Transverse colon (tissue), 4 donors: ENCODE measurements at places on chromosomes 4 and X.

- no peak overlapping the region for H3K27ac ChIP-seq
- no peak overlapping the region for H3K4me3 ChIP-seq
- no peaks in the 10 kb centered on the region for H3K4me1 ChIP-seq
- DNase-seq, result no peak
- H3K36me3 ChIP-seq, result no peaks in the 10 kb centered on the region
These were observed 63.3 kb downstream of the SEL1L3 start for GRCh38 chr4:25799522-25799921.

GRCh38 chrX:17706676-17707075 lies 30.6 kb upstream of the SCML1 start:
- no peaks in the 10 kb centered on the region for H3K27me3 ChIP-seq
- H3K27ac ChIP-seq, result no peak overlapping the region
- H3K4me3 ChIP-seq, result no peak overlapping the region

- no peak for DNase-seq
- H3K4me1 ChIP-seq, result no peaks in the 10 kb centered on the region
- H3K36me3 ChIP-seq, result no peaks in the 10 kb centered on the region
- H3K27ac ChIP-seq, result no peak overlapping the region
- H3K4me3 ChIP-seq, result no peak overlapping the region
- no peaks in the 10 kb centered on the region for H3K27me3 ChIP-seq
These were observed 681.9 kb upstream of the BOD1L1 start for GRCh38 chr4:14309431-14309830.

- H3K27me3 ChIP-seq, result no peaks in the 10 kb centered on the region
- H3K27ac ChIP-seq, result no peak overlapping the region
- no peak for DNase-seq
- H3K4me3 ChIP-seq, result no peak overlapping the region
- H3K36me3 ChIP-seq, result no peaks in the 10 kb centered on the region
These were observed 23.2 kb downstream of the SMIM43 start for GRCh38 chr4:121741751-121742150.

- no peak overlapping the region for H3K27ac ChIP-seq
- DNase-seq, result no peak
- H3K4me1 ChIP-seq, result no peaks in the 10 kb centered on the region
- H3K4me3 ChIP-seq, result no peak overlapping the region
These were observed 91.2 kb upstream of the ELOVL6 start for GRCh38 chr4:110289601-110290100.

GRCh38 chrX:131704136-131704695 lies 160.3 kb downstream of the OR13H1 start:
- no peak overlapping the region for H3K27ac ChIP-seq
- DNase-seq, result peak; percentile 93
- peak overlapping the region; percentile 5 for H3K4me3 ChIP-seq
- H3K27me3 ChIP-seq, result no peaks in the 10 kb centered on the region

DNA sequence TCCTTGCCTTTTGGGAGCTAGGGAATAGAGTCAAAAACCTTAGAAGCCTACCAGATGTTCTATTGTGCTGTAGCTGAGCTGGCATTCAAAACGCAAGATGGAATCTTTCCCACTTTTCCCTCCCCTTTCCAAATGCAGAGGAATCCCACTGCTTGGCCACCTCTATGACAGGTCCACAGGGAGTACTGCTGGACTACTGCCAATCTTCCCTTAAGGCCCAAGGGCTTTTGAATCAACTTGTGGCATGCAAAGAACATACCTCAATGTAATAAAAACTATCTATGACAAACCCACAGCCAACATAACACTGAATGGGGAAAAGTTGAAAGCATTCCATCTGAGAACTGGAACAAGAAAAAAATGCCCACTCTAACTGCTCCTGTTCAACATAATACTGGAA lies 139.2 kb upstream of the AGTR2 start:
- no peaks in the 10 kb centered on the region for H3K4me1 ChIP-seq
- no peaks in the 10 kb centered on the region for H3K27me3 ChIP-seq
- no peaks in the 10 kb centered on the region for H3K36me3 ChIP-seq

- H3K27ac ChIP-seq, result no peak overlapping the region
- no peak for DNase-seq
- no peaks in the 10 kb centered on the region for H3K4me1 ChIP-seq
- H3K27me3 ChIP-seq, result no peaks in the 10 kb centered on the region
These were observed 53.8 kb downstream of the SEPTIN11 start for GRCh38 chr4:77003400-77003799.

DNA sequence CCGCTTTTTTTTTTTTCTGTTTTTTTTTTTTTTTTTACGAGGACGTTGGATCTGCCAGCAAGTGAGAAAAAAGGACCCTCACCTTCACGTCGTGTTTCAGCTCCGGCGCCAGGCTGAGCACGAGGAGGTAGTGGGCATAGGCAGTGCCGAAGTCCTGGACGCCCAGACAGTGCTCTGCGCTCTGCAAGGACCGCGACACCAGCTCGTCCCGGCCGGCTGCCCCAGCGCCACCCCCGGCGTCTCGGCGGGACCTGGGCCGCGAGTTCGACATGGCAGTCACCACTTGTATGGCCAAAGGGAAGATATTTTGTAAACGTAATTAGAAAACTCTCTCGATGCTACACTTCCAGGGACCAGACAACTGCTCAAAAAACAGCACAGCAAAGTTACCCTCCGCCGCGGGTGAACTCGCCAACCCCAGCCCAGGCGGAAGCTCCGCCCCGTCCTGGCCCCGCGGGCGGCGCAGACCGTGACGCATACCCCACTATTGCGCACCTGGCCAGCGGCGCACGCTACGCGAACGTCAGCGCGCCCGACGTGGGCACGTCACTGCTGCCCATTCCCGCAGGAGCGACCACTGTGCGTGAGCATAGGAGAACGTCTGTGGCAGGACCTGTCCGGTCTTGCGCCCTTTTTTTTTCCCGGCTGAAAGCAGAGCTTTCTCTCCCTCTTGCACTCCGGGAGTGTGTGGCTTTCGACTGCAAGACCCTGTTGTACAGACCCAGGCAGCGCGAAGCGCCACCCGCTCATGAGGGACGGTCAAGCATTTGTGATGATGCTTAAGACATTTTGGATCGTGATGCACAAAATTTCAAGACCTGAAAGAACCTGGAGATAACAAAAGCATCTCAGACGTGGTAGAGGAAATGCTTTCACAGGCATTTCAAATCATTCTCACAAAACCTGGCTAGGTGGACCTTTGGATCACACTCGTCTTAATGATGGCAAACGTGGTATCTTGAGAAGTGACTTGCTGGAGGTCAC lies at the start of gene PRMT9:
TSS of gene PRMT9 (minus strand) at position 447 of the 984 bp plus-strand sequence. CDS start at position 271, 176 bp downstream.
- no peaks in the 10 kb centered on the region for H3K36me3 ChIP-seq
- H3K27me3 ChIP-seq, result no peaks in the 10 kb centered on the region
- peak within 1 kb of the TSS; percentile 52 for H3K4me3 ChIP-seq
- DNase-seq, result peak; percentile 94
- H3K27ac ChIP-seq, result peak within 1 kb of the TSS; percentile 90
